Activated CD8-positive, alpha-beta memory T cell treated with anti-CD3 and anti-CD28 coated beads for 48 hours (primary cell): ENCODE measurements at places on chromosomes 1 and 21.

GRCh38 chr1:61812916-61813315, 70.6 kb downstream of the PATJ start:
- no peak for DNase-seq

GRCh38 chr1:225580238-225581099, 72.5 kb downstream of the ENAH start:
- no peak for DNase-seq

GRCh38 chr1:9881838-9882249, 28.2 kb downstream of the CTNNBIP1 start:
- no peak for DNase-seq

- DNase-seq = no peak
Observed at GRCh38 chr1:240827786-240828185, 215.8 kb upstream of the GREM2 start.

GRCh38 chr1:31370021-31370420, 2.9 kb downstream of the FABP3 start:
- DNase-seq = no peak

DNA sequence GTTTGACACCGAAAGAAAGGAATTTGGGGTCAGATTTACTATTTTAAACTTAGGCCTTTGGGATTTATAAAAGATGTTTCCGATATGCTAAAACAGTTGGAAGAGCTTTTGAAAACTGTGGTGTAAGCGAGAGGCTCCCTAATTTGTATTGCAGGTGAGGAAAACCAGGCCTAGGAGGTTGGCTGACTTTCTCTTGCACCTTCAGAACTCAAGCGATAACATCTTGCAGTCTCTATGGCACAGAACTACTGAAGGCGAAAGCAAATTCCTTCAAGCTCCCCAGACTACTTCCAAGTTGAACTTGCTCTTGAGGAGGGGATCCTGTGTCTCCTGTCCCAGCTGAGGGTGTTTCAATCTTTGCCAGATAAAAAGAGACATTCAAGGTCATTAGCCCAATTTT, 685.7 kb downstream of the ADGRL2 start:
- DNase-seq = no peak

DNA sequence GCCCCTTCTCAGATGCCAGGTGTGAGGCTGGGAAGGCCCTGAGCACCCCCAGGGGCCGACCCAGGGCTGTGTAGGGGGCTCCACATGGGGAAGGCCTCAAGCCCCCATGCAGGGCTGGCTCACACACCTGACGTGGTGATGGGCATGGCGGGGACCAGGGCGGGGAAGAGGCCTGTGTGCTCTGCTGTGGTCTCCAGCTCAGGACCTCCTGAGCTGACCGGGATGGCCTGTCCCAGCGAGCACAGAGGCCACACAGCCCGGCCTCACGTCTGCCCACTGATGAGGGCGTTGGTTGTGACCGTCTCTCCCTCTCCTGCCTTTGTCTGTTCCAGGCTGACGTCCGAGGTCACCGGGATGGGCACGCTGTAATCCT, 40.2 kb upstream of the COL6A1 start:
- DNase-seq = no peak

GRCh38 chr1:89735479-89735878, 85.4 kb upstream of the LRRC8D start:
- no peak for DNase-seq

DNA sequence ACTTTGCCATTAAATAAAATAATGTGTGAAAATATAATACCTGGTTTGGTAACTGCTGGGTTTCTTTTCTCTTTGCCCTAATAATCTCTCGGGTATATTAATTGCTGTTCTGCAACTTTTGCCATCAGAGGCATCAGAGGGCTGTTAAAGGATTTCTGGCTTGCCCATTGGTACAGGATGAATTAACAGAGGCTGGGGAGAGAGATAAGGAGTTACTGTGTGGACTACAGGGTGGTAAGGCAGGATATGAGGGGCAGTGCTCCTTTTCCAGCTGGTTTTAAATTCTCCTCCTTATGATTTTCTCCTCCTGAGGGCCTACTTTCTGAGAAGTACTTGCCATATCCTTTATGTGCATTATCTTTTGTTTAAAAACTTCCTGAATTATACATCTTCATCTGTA, 48.3 kb downstream of the FGGY start:
- no peak for DNase-seq

- no peak for DNase-seq
Observed at GRCh38 chr1:10195570-10195969, 14.8 kb upstream of the KIF1B start.
